ENCODE measurements at places on chromosomes 6 and 20.

GRCh38 chr20:62298577-62299249 lies 4.1 kb upstream of the ADRM1 start:
- no peak for DNase-seq

DNA sequence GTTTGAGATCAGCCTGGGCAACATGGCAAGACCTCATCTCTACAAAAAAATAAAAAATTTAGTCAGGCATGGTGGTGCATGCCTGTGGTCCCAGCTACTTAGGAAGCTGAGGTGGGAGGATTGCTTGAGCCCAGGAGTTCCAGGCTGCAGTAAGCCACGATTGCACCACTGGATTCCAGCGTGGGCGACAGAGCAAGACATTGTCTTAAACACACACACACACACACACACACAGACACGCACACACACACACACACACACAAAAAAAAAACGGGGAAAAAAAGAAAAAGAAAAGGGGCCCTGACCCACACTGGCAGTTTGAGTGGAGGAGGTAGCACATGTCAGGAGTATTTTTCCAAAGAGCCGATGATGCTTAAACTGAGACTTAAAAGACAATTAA lies 122.2 kb downstream of the AFG1L start:
- no peak for DNase-seq

DNA sequence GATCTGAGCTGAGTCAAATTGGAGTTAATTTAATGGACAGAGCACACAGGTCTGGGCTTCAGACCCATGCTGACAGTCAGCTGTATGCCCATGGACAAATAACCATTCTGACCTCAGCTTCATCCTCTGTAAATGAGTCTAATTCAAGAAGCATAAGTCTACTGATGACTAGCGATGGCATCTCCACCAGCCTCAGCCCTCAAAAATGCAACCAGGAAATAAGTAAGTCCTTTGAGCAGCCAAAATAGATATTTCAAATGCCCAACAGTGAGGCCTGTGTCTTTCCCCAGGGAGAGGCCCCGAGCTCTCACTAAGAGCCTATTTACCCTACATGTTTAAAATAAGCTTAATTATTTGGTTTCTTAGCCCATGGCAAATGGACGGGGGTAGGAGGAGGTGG lies 114.2 kb upstream of the MTHFD1L start:
- DNase-seq = no peak

- no peak for DNase-seq
Observed at GRCh38 chr20:24762371-24762770, 186.7 kb upstream of the CST7 start.

GRCh38 chr6:155648301-155648700 lies 192.7 kb upstream of the NOX3 start:
- no peak for DNase-seq

DNA sequence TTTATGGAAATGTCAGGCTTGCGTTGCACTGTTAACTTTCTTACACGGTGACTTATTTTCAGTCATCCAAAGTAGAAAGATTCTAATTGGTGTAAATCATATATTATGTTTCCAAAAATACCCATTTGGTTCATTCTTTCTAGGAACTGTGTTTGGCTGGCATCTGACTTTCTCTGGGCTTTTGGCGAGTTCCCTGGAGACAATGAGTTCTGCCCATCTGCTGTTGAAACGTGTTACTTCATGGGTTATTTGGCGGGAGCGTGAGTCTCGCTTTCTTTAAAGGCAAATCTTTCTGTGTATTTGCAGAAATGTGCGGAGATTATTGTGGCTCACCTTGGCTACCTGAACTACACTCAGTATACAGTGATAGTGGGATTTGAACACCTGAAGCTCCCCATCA lies 29.5 kb downstream of the TMEM181 start:
- no peak for DNase-seq

GRCh38 chr6:137291441-137291840 lies 72.3 kb upstream of the IFNGR1 start:
- no peak for DNase-seq

DNA sequence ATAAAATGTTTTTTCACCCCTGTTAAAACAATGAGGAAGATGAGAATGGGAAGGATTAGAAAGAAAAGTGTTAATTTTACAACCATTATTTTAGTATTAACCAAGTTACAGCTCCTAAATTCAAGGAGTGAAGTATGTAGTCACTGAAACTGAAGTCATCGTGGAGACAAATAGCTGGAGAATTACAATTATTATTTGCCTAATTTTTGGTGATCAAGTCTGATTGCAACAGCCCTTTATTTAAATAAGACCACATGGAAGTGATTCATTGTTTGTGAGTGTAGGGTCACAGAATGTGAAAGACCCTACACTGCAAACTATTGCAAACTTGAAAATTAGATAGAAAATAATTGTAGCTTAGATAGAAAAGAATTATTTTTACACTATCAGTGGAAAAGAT lies 292.4 kb downstream of the CENPW start:
- DNase-seq = no peak

GRCh38 chr6:142822383-142822782 lies 122.6 kb downstream of the HIVEP2 start:
- DNase-seq = no peak

DNA sequence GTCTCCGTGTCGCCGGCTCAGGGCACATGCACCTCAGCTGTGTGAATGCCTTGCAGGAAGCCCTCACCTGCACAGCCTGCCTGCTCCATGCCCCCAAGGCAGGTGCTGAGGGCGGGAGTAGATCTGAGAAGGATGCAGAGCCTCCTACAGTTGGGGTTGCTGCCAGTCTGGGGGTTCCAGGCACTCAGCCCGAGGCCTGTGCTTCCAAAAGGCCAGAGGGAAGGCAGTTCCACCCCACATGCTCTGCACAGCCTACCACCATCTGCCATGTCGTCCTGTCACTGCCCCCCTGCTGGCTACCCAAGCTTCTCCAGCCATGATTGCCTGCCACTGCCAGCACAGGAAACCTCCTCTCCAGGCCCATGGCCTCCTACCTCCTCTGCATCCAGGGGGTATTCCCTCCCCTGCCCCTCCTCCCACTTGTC lies 19.3 kb downstream of the ACSS1 start:
- no peak for DNase-seq

DNA sequence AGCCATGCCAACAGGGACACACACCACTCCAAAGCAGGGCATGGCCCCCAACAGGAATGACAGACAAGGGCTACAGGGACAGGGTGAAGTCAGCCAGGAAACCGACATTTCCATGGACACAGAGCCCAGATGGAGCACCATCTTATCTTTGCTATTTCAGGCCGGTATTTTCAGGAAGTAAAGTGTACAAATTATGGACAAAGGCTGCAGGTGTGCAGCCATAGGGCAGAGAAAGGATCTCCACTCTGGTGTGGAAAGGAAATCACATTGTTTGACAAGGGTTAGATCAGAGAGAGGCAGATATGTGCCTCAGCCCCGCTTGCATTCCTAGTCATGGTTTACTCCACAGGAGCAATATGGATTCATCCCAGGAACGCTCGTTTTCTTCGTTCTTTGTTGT lies 81.7 kb upstream of the SLC22A23 start:
- DNase-seq = no peak

DNA sequence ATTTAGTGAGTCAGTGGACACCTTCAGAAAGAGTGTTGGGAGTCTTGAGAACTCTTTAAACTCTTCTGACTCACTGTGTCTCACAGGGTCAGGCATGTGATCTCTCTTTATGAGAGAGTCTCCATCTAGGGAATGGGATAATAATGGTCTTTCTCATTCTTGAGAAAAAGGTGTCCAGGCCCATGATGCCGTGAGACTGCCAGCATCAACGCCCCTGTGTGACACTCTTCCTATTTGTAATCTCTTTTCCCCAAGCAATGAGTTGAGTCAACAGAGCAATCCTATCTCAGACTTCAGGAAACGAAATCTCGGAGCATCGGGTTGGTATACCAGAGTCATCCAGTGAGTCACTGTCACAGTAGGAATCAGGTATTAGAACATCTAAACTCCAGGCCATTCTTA lies 82.3 kb upstream of the BMP2 start:
- DNase-seq = no peak

DNA sequence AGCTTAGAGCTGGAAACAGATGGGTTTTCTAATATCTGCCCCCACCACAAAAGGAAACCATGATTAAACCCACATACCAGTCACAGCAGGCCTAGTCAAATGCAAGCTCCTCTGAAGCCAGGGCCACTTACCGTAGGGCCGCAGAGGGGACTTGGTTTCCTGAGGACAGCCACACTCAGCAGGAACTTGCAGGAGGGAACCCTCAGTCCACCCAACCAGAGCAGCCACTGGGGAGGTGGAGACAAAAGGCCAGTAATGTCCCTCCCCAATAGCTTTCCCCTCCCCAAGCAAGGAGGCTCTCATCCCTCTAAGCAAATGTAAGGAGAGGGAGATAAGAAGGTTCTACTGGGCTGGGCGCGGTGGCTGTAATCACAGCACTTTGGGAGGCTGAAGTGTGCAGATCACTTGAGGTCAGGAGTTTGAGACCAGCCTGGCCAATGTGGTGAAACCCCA lies 384.4 kb upstream of the JARID2 start:
- DNase-seq = no peak

GRCh38 chr6:121816361-121816760 lies 380.9 kb downstream of the GJA1 start:
- DNase-seq = no peak

- no peak for DNase-seq
Observed at GRCh38 chr6:124979294-124979678, 17.0 kb downstream of the RNF217 start.

- DNase-seq = no peak
Observed at GRCh38 chr6:118263921-118264486, 284.1 kb upstream of the PLN start.

DNA sequence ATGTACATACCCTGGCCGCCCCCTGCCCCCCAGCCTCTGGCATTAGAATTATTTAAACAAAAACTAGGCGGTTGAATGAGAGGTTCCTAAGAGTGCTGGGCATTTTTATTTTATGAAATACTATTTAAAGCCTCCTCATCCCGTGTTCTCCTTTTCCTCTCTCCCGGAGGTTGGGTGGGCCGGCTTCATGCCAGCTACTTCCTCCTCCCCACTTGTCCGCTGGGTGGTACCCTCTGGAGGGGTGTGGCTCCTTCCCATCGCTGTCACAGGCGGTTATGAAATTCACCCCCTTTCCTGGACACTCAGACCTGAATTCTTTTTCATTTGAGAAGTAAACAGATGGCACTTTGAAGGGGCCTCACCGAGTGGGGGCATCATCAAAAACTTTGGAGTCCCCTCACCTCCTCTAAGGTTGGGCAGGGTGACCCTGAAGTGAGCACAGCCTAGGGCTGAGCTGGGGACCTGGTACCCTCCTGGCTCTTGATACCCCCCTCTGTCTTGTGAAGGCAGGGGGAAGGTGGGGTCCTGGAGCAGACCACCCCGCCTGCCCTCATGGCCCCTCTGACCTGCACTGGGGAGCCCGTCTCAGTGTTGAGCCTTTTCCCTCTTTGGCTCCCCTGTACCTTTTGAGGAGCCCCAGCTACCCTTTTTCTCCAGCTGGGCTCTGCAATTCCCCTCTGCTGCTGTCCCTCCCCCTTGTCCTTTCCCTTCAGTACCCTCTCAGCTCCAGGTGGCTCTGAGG lies 7.6 kb downstream of the CDKN1A start:
- DNase-seq = no peak

- no peak for DNase-seq
Observed at GRCh38 chr20:29873946-29874345, 1383.5 kb upstream of the DEFB115 start.

DNA sequence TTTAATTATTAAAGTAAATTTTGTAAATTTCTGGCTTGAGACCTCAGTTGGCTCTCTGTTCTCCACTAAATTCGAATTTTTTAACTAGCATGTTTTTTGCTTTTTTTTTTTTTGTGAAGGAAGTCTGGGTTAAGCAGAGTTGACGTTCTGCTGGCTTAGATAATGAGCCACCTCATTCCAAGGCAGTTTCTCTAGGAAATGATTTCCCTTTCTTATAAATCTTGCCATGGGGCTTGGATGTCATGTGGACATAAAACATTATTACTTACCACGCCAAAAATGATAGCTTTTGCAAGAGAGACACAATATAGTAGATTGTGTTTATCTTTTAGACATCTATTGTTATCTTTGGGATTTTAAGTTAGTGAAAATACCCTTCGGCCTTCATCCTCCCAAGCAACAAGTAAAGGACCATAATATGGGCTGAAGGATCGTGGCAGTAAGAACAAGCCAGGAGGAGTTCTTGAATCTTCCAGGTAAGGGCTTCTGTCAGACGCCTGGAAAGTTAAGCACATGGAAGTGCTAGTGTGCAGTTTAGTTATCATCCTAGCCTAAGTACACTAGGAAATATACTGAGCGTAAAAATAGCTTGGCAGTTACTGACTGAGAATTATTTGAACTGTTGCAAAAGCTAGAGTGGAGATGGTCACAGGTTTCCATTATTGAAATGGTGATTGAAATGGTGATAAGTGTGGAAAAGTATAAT lies 30.7 kb downstream of the ADGRG6 start:
- DNase-seq = no peak
